Activated T-cell treated with anti-CD3 and anti-CD28 coated beads, Interleukin-2, amount 50 U/mL, for 72 hours (primary cell): ENCODE measurements at places on chromosomes 5 and 9. TPM values are rescaled to one million over a fixed set of nuclear protein-coding genes. Genes with fewer than 3 reads are reported as not detected.

DNA sequence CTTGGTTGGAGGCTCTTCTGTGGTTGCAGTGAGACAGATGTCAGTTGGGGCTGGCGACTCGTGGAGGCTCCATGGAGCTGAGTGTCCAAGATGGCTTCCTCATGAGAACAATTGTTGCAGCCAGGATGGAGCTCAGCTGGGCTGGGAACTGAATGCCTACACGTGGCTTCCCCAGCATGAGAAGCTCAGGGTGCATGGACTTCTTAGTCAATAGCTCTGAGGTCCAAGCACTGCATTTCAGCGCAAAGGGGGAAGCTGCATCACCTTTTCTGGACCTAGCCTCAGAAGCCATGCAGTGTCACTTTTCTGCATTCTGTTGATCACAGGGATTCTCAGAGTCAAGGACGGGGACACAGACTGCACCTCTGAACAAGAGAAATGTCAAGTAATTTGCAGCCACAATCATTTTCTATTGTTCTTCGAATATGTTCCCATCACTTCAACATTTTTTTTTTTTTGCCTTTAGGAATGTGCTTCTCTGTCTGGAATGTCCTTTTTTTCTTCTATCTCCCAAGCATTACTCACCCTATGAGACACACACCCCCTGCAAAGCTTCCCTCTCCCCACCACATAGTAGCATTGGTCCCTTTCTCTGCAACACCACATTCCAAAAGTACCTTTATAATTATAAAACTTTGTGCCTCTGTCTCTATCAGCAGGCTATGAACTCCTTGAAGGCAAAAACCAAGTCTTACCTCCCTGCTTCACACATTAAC lies 57.5 kb upstream of the STK32A start:
- H3K27ac ChIP-seq = no peak overlapping the region
- no peaks in the 10 kb centered on the region for H3K27me3 ChIP-seq
- H3K4me3 ChIP-seq = no peak overlapping the region

- no peak overlapping the region for H3K4me3 ChIP-seq
- H3K27me3 ChIP-seq = no peaks in the 10 kb centered on the region
- DNase-seq = no peak
These were observed 497.0 kb upstream of the TUSC1 start for GRCh38 chr9:26175264-26175663.

DNA sequence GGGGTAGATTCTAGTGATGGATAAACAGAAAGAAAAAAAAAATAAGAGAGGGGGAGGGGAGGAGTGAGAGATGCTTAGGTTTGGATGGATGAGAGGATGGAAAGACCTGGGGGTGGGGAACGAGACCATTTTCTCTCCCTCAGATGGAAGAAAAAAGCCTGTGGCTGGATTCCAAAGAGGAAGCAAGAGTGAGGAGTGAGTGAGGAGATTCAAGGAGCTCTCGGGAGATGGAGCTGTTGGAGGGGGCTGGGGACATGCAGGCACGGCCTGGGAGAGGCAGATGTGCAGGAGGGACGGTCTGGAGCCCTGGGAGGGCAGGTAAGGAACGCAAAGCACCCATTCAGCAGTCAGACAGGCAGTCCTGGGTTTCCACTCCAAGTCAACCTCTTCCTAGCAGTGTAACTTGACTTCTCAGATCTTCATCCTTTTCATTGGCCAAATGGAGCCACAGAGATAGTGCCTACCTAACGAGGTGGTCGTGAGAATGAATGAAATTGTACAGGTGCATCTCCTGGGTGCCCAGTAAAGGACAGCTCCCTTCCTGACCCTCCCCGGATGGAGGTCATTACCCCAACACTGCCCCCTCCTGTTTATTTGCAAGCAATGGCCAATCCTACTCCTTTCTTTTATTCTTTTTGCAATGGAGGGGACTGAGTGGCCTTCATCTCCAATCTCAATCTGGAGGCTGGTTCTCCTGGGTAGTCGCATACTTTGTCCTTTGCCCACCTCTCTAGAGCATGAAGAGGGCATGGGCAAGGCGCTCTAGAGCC lies 52.2 kb downstream of the PCDH1 start:
- peaks cover 9% of the 10 kb centered on the region for H3K27me3 ChIP-seq
- no peak for DNase-seq
- H3K4me1 ChIP-seq = no peaks in the 10 kb centered on the region
- H3K4me3 ChIP-seq = no peak overlapping the region
- H3K27ac ChIP-seq = no peak overlapping the region

DNA sequence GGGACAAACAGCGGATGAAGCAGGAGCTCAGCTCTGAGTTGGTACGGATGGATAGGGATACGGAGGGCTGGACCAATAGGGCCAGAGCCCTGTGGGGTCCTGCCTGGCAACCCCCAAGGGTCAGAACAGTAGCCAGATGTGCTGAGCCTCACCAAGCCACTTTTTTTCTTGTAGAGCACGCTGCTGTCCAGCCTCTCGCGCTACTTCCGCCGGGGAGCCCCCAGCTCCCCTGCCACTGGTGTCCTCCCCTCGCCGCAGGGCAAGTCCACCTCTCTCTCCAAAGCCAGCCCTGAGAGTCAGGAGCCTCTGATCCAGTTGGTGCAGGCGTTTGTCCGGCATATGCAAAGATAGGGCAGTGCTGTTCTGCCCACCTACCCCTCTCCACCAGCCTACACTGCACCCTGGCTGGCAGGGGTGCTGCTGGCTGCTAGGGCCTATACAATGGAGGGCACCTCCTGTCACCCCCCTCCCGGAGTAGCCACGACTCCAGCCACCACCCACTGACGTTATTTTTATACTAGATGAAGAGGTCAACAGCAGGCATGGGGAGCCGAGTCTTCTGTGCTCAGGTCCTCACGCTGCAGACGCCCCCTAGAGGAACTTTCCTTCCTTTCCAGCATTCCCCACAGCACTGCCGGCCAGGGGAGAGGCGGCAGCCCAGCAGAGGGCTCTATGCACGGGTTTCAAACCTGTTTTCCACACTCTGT lies 21.6 kb downstream of the SH3GLB2 start:
- H3K4me3 ChIP-seq = no peak overlapping the region
- H3K4me1 ChIP-seq = no peaks in the 10 kb centered on the region
- H3K27ac ChIP-seq = no peak overlapping the region
- DNase-seq = peak; percentile 56

GRCh38 chr5:178532236-178532635 lies 58.0 kb downstream of the COL23A1 start:
- no peak for DNase-seq
- no peaks in the 10 kb centered on the region for H3K4me1 ChIP-seq
- no peak overlapping the region for H3K27ac ChIP-seq
- H3K4me3 ChIP-seq = no peak overlapping the region

SLC25A2 gene
- 0.46 TPM for total RNA-seq

FGF1 gene
- total RNA-seq = not detected

ATP6V1G1 gene
- 39.4 TPM for total RNA-seq
